ENCODE measurements at places on chromosomes 16 and 17.

GRCh38 chr17:59353106-59353854 lies 21.8 kb downstream of the YPEL2 start:
- no peak for DNase-seq

DNA sequence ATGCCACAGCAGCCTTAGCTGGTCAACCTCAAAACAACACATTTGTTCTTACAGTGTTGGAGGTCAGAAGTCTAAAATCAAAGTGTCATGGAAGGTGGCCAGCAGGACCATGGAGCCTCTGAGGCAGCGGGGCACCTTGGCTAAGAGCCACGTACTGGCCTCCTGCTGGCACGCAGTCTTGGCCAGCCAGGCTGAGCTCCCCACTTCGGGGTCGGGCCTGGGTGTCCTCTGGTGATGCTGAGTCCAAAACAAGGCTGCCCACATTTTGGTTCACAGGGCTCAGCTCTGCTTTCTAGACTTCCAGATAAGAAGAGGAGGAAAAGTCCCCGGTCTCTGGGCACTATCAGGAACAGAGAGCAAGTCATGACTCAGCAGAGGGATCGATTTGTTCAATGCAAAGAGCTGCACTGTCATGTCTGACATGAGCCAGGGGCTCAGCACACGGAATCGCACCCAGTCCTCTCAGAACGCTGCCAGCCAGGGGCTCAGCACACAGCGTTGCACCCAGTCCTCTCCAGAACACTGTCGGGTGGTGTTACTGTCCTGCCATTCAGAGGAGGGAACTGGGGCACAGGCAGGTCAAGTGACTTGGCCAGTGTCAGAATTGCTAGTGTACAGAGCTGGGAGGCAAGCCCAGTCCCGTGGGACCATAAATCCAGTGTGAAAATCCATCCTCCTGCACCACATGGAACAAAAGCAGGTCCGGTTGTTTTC lies 2.5 kb downstream of the LGALS9 start:
- no peak for DNase-seq

DNA sequence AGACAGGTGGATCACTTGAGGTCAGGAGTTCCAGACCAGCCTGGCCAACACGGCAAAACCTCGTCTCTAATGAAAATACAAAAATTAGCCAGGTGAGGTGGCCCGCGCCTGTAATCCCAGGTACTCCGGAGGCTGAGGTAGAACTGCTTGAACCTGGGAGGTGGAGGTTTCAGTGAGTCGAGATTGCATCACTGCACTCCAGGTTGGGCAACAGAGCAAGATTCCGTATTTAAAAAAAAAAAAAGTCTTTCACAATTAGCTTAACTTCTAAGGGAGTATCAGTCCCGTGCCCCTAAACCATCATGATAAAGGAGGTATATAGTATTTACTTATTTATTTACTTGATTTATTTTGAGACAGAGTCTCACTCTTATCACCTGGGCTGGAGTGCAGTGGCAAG lies 3.4 kb upstream of the MEFV start:
- no peak for DNase-seq

DNA sequence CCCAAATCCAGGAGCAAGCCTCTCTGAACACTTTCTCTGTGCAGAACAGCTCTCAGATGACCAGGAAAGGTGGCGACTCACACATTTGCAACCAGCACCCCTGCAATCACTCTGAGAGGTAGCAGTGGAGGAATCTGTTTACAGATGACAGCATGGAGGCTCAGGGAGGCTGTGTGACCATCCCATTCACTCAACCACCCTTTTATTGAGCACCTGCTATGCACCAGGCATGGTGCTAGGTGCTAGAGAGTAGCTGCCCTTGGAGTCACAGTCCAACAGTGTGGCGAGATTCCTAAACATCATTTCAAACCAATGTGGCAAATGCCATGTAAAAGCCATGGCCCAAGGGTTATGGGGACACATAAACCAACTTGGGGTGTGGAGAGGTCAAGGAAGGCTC lies 1.5 kb upstream of the ITGB4 start:
- DNase-seq, result no peak

DNA sequence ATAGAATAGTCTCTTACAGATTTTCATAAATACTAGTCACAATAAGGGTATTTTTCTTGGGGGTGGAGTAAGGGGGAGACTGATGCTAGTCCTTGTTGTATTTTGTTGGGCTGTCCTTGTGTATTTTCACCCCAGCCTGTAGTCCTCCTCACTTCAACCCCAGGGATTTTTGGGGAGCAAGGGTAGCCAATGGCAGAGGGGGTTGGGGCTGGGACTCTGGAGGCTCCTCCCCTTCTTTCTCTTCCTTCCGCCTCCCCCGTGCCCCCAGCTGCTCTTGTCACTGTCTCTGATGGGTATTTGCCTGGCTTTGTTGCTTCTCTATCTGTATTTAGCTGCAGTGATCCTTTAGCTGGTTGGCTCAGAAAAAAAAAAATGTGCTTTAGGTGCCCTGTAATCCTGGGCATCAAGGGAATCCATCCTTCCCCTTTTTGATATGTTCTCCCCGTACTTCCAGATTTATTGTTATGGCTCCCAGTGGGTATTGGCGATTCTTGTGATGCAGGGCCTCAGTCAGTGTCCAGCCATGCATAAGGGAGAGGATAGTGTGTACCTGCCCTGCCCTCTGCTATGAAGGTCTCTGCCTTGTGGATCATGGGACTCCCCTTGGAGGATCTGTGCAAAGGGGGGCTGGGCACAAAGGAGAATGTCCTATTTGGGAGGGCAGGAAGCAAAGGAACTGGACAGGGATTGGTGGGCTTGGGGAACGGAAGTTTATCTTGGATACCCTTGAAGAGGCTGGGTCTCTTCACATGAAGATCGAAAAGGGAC lies 16.5 kb downstream of the SNF8 start:
- DNase-seq, result no peak

DNA sequence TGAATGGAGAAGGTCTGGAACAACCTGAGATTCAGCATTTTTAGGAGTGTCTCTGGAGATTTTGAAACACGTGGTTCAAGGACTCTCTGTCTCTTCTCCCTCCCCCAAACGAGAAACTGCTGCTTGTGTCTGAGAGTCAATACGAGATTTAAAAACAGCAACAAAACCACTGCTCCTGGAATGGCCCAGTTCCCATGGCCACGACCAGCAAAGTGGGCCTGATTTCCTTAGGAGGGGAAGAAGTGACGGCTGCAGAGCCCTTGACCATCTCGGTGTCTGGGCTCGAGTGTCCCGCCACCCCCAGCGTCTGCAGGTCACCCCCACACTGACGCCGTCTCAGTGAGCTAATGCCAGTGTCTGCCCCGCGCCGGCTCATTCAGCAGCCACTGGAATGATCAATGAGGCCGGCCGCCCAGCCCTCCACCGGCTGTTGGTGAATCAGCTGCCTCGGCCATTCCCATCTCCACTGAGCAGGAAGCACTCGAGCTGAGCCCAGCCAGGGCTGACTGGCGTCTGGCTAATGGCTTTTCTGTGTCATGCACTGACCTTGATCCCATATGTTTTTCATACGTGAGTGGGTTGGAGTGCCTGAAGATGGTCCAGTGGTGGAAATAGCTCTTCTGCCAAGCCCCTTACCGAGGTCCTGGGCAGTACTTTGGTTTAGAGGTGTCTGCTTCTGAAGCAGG lies 151.8 kb downstream of the PITPNC1 start:
- peak; percentile 90 for DNase-seq

DNA sequence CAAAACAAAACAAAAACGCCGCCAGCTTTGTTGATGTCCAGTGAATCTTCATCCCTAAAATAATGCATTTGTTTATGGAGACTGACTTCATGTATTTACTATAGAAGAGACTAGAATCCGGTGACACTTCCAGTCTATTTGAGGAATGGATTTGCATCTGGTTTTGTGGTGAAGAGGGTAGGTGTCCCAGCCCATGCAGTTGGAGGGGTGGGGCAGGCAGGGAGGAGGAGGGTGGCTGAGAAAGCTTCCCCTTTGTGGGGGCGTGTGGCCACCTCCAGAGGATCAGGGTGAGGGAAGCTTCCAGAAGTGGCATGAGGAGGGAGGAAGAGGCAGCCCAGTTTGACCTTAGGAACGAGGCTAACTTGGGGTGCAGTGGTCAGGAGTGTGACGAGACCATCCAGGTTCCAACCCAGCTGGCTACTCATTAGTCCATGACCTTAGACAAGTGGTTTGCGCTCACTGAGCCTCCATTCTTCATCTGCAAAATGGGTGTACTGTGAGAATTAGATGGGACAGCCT lies 69.5 kb downstream of the CMIP start:
- DNase-seq, result no peak

DNA sequence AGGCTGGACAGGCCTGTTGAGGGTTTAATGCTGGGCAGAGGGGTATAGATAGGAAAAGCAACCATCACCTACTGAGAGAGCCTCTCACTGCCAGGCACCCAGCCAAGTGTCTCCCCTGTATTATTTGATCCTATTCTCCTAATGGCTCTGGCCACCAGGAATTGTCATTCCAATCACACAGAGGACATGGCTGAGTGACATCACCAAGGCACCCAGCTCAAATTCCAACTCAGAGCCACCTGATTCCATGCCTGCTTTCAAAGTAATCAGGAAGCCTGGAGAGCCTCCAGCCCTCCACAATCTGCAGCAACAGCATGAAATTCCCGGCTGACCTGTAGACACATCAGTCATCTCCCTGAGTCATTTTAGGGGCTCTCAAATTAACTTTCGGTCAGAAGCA lies 368.9 kb upstream of the C16orf82 start:
- DNase-seq, result peak; percentile 21

DNA sequence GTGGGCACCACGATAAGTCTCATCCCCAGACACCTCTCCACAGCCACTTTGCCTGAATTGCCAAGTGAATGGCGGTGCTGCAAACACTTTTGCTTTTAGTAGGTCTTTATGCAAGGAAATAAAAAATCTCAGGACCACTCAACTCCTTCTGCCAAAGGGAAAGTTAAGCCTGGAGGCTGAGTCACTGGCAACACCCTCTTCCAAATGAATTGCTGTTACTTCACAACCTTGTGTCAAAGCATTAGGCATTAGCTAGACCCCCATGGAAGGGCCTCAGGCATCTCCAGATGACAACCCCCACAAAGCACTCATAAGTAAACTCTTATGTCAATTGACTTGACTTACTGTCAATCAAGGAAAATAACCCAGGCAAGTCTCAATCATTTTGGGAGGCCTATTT lies 43.0 kb downstream of the RNF112 start:
- no peak for DNase-seq

DNA sequence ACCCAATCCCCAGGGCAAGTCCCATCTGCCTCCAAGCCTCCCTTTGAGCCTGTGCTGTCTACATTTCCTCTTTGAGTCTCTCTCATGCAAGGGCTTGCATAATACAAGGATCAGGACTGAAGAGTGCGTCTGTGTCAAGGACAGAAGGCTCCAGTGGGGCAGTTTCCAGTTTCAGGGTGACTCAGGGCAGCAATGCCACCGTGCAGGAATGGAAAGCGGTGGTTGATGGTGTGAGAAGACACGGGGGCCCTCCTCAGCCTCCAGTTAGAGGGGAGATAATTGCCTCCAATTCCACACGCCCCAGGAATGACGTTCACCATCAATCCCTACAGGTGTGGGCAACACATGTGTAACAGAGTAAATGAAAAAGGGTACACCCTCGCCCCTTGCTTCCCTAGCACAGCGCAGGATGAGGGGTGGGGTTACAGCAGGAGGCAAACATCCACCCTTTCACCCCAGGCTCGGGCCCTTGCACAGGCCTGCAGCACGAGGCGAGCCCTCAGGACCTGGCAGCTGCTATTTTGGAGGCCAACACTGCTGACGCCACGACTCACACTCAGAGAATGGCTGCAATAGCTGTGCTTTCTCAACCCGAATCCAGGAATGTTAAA lies 24.8 kb upstream of the SLC25A19 start:
- DNase-seq, result no peak

All from NCI-H1092 treated with DMSO at 0.1 percent for 48 hours (cell line).